ENCODE measurements at places on chromosomes 11 and 22.

- H3K27me3 ChIP-seq: peaks cover 26% of the 10 kb centered on the region
- H3K36me3 ChIP-seq: no peaks in the 10 kb centered on the region
- no peak overlapping the region for H3K4me3 ChIP-seq
- no peak overlapping the region for H3K27ac ChIP-seq
- no peaks in the 10 kb centered on the region for H3K4me1 ChIP-seq
- no peak for ATAC-seq
Measured at GRCh38 chr11:120695426-120695825, 183.9 kb downstream of the GRIK4 start.

- ATAC-seq: no peak
- no peaks in the 10 kb centered on the region for H3K27me3 ChIP-seq
- peaks cover 26% of the 10 kb centered on the region for H3K36me3 ChIP-seq
- H3K27ac ChIP-seq: no peak overlapping the region
Measured at GRCh38 chr11:2995893-2996554, 3.9 kb upstream of the NAP1L4 start.

- no peaks in the 10 kb centered on the region for H3K27me3 ChIP-seq
- no peak for ATAC-seq
- no peaks in the 10 kb centered on the region for H3K36me3 ChIP-seq
- H3K27ac ChIP-seq: no peak overlapping the region
- H3K4me3 ChIP-seq: no peak overlapping the region
- no peaks in the 10 kb centered on the region for H3K4me1 ChIP-seq
Measured at GRCh38 chr11:74710281-74710938, 20.8 kb downstream of the CHRDL2 start.

- ATAC-seq: no peak
- no peak overlapping the region for H3K27ac ChIP-seq
- H3K4me3 ChIP-seq: no peak overlapping the region
- H3K4me1 ChIP-seq: peaks cover 6% of the 10 kb centered on the region
- no peaks in the 10 kb centered on the region for H3K36me3 ChIP-seq
Measured at GRCh38 chr11:95296621-95297025, 65.6 kb upstream of the SESN3 start.

- peaks cover 5% of the 10 kb centered on the region for H3K27me3 ChIP-seq
- H3K4me3 ChIP-seq: no peak overlapping the region
- ATAC-seq: no peak
Measured at GRCh38 chr22:17283423-17283822, 64.2 kb upstream of the ADA2 start.

DNA sequence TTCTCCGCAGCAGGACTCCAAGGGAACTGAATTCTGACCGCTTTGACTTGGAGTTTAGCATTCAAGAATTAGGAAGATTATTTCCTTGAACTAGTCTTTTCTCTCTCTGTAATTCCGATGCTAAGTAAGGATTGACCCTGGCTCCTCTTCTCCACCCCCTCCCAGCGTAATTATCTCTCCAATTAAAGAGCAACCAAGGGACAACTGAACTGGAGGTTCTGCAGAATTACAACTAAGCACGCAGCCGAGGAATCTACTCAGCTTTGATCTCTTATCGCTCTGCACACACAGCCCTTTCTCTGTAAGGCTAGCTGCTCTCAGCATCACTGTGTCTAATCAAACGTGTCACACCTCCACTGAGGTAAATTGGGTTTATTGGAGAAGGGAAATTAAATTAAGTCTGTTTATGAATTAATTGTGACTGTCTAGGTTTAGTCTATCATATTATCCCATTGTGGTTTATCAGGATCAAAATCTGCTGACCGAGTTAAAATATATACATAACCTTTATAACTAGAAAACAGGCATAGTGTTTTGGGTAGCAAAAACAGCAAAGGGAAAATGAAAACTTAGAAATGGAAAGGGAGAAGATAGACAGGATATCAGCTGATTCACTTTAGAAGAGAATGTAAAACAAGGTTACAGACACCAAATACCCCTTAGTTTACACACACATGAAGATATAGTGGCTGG, 241.3 kb upstream of the LARGE1 start:
- H3K36me3 ChIP-seq: no peaks in the 10 kb centered on the region
- ATAC-seq: no peak
- H3K27ac ChIP-seq: no peak overlapping the region
- H3K4me3 ChIP-seq: no peak overlapping the region

GRCh38 chr22:17627961-17628405, 566 bp downstream of the ATP6V1E1 start:
- H3K27ac ChIP-seq: peak overlapping the region; percentile 92
- peaks cover 42% of the 10 kb centered on the region for H3K36me3 ChIP-seq
- peak overlapping the region; percentile 91 for H3K4me3 ChIP-seq
- no peak for ATAC-seq
- H3K27me3 ChIP-seq: no peaks in the 10 kb centered on the region

DNA sequence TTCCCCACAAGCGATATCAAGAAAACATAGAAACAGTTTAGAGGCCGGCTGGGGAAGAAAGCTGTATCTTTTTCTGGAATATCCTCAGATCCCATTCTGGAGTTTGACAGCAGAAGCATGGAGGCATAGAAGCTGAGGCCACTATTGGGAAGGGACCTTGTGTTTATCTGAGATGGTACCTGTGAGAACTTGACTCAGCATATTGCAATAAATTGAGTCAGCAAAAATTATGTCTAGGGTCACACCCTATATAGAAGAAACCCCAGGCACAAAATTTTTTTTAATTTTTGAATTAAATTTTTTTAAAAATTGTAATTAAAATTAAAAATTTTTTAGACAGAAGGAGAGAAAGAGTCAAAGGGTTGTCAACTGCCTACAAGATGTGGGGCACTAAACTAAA, 178.7 kb downstream of the NTM start:
- H3K4me1 ChIP-seq: no peaks in the 10 kb centered on the region
- no peaks in the 10 kb centered on the region for H3K36me3 ChIP-seq
- ATAC-seq: no peak
- H3K27ac ChIP-seq: no peak overlapping the region
- H3K4me3 ChIP-seq: no peak overlapping the region
- peaks cover 15% of the 10 kb centered on the region for H3K27me3 ChIP-seq

GRCh38 chr22:17897426-17897825, 123.2 kb upstream of the BID start:
- no peaks in the 10 kb centered on the region for H3K4me1 ChIP-seq
- no peak overlapping the region for H3K27ac ChIP-seq
- H3K27me3 ChIP-seq: no peaks in the 10 kb centered on the region
- peaks cover 77% of the 10 kb centered on the region for H3K36me3 ChIP-seq
- no peak overlapping the region for H3K4me3 ChIP-seq

DNA sequence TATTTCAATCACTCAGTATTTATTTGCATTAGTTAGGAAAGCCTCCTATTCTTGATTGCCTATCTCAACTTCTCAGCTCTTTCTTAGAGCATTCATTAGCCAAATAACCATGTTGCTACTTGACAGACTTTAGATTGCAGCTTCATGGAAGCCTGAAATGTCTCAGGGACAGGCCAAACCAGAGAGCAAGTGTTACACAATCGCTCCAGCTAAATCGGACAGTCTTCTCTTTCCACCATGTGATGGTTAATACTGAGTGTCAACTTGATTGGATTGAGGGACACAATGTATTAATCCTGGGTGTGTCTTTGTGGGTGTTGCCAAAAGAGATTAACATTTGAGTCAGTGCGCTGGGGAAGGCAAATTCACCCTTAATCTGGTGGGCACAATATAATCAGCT, 106.5 kb upstream of the DRD2 start:
- peaks cover 8% of the 10 kb centered on the region for H3K27me3 ChIP-seq
- peaks cover 10% of the 10 kb centered on the region for H3K4me1 ChIP-seq
- no peak overlapping the region for H3K4me3 ChIP-seq
- no peak for ATAC-seq

DNA sequence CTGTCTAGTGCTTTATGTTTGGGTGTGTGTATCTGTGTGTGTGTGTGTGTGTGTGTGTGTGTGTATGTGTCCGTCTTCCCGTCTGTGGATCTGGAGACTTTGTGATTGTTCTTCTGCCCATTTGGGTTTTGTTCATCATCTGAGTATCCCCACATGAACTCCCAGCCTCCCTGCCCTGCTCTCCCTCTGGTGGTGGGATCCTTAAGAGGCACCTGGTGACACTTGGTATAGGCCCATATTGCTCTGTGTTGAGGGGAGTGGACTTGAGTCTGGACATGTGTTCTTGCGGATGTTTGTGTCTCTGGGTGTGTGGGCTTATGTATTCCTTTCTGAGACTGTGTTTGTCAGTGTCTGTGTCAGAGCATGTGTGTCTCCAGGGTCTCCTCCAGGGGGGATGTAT, 15.3 kb downstream of the RCOR2 start:
- no peak overlapping the region for H3K27ac ChIP-seq
- ATAC-seq: no peak
- peaks cover 100% of the 10 kb centered on the region for H3K36me3 ChIP-seq
- H3K4me1 ChIP-seq: peaks cover 9% of the 10 kb centered on the region
- H3K4me3 ChIP-seq: no peak overlapping the region

DNA sequence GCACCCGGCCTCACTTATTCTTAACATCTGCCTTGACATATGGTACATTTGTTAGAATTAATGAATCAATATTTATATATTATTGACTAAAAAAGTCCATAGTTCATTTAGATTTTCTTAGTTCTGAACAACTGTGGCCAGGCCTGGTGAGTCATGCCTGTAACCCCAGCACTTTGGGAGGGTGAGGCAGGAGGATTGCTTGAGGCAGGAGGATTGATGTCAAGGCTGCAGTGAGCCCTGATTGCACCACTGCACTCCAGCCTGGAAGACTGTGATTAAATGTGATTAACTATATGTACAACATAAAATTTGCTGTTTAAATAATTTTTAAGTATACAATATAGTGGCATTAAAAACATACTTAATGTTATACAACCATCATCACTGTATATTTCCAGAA, 5.6 kb downstream of the UVRAG start:
- no peak overlapping the region for H3K4me3 ChIP-seq
- H3K36me3 ChIP-seq: peaks cover 11% of the 10 kb centered on the region
- no peak for ATAC-seq
- no peak overlapping the region for H3K27ac ChIP-seq
- peaks cover 5% of the 10 kb centered on the region for H3K4me1 ChIP-seq
- H3K27me3 ChIP-seq: no peaks in the 10 kb centered on the region

- no peaks in the 10 kb centered on the region for H3K27me3 ChIP-seq
- no peak for ATAC-seq
- peaks cover 41% of the 10 kb centered on the region for H3K36me3 ChIP-seq
- peaks cover 7% of the 10 kb centered on the region for H3K4me1 ChIP-seq
Measured at GRCh38 chr11:64790205-64791095, 12.1 kb upstream of the SF1 start.

- H3K4me1 ChIP-seq: no peaks in the 10 kb centered on the region
- peaks cover 5% of the 10 kb centered on the region for H3K27me3 ChIP-seq
- H3K27ac ChIP-seq: no peak overlapping the region
- no peaks in the 10 kb centered on the region for H3K36me3 ChIP-seq
- no peak overlapping the region for H3K4me3 ChIP-seq
Measured at GRCh38 chr11:78612721-78613377, 38.2 kb upstream of the NARS2 start.

DNA sequence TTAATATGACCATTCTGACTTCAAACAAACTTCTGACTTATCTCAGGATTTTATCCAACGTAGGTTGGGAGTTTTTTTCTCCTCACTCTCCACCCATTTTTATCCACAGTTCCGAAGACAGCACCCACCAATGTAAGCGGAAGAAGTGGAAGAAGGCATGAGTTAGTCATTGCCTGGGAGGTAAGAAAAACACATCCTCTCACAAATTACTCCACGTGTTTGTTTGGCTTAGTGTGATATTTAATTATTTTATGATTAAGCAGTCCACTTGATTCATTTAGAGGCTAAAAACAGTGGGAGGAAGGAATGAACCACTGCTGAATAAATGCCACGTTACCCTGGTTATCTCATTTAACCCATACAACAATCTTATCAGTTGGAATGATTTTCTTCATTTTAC, 389.6 kb upstream of the ARHGAP42 start:
- H3K4me3 ChIP-seq: no peak overlapping the region
- H3K36me3 ChIP-seq: no peaks in the 10 kb centered on the region
- no peaks in the 10 kb centered on the region for H3K4me1 ChIP-seq

GRCh38 chr22:27836181-27836580, 34.6 kb upstream of the MN1 start:
- peaks cover 5% of the 10 kb centered on the region for H3K4me1 ChIP-seq
- ATAC-seq: no peak
- peaks cover 2% of the 10 kb centered on the region for H3K36me3 ChIP-seq
- H3K27ac ChIP-seq: no peak overlapping the region
- no peaks in the 10 kb centered on the region for H3K27me3 ChIP-seq

DNA sequence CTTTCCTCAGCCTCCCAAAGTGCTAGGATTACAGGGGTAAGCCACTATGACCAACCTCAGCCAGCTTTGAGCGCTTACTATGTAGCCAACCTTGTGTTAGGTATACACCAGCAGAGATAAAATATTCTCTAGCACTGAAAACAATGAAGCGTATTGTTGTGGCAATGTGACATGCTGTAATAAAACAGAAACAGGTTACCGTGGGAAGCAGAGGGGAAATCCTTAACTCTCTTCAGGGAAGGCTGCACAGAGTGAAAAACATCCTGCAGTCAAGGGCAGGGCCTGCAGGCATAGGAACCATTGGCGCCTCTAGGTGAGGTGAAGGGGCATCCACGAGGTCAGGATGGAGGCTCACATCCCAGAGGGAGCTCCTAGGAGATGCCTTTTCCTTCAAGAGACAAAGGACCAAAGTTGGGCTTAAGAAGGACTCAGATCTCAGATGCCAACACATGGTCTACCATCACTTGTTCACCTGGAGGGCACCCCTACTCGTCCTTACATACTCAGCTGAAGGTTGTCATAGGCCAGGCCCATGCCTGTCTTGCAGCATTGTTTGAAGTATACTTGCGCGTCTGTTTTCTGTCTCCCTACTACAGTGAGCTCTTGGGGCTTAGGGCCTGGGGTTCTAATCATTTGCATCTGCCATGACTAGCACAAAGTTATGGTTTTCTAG, 8.0 kb downstream of the POLD4 start:
- H3K27me3 ChIP-seq: no peaks in the 10 kb centered on the region
- peak overlapping the region; percentile 90 for H3K27ac ChIP-seq
- no peaks in the 10 kb centered on the region for H3K36me3 ChIP-seq
- peaks cover 31% of the 10 kb centered on the region for H3K4me1 ChIP-seq
- ATAC-seq: peak; percentile 72

- H3K36me3 ChIP-seq: no peaks in the 10 kb centered on the region
- no peak overlapping the region for H3K27ac ChIP-seq
- H3K4me1 ChIP-seq: peaks cover 3% of the 10 kb centered on the region
Measured at GRCh38 chr11:71575723-71576424, 6.8 kb downstream of the KRTAP5-11 start.

DNA sequence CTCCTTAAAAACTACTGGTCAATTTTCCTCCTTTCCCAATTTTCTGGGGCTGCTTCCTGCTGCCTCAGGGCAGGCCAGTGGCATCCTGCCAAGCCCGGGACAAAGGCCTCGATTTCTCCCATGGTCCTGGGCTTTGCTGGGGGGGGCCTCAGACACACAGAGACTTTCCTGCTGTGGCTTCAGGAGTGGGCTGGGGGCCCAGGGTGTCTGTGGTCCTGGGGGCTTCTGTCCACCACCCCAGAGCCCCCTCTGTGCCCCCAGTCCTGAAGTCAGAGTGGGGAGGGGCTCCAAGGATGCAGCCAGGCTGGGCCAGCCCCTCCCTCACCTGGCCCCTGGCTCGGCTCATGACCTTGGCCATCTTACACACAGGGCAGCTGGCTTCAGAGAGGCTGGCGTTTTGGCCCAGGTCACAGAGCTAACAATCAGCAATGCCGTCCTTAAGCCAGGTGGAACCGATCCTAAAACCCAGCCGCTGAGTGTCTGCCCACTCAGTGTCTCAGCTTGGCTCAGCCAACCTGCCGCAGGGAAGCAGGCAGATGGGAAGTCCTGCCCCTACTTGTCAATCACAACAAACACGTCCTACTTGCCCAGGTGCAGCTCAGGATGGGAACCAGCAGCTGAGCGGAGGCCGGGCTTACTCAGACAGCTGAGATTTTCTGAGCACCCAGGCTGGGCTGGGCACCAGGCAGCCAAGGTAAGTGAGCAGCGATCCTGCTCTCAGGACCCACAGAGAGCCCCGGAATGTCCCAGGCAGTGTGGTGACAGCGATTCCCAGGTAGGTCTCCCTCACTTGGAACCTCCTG, 34.6 kb downstream of the OSBPL5 start:
- H3K4me1 ChIP-seq: no peaks in the 10 kb centered on the region
- H3K27ac ChIP-seq: no peak overlapping the region
- no peak overlapping the region for H3K4me3 ChIP-seq
- ATAC-seq: no peak
- no peaks in the 10 kb centered on the region for H3K27me3 ChIP-seq
